ENCODE measurements at places on chromosomes 12 and 14.

DNA sequence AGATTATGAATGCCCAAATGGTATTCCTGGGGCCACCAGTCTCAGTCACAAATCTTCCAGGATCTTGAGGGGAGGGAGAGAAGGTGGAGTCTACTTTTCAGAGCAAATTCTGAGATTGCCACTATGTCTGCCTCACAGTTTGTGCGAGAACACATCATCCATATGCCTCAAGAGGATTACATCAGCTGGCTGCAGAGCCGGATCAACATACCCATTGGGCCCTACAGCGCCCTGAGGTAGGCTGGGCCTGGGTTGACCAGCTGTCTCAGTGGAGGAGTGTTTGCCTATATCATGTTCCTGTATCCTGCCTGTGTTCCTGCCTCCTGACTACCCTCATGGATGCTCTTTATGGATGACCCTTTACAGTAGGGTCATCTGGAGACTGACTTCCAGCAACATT lies 53.1 kb upstream of the TMEM233 start:
- no peak for DNase-seq

DNA sequence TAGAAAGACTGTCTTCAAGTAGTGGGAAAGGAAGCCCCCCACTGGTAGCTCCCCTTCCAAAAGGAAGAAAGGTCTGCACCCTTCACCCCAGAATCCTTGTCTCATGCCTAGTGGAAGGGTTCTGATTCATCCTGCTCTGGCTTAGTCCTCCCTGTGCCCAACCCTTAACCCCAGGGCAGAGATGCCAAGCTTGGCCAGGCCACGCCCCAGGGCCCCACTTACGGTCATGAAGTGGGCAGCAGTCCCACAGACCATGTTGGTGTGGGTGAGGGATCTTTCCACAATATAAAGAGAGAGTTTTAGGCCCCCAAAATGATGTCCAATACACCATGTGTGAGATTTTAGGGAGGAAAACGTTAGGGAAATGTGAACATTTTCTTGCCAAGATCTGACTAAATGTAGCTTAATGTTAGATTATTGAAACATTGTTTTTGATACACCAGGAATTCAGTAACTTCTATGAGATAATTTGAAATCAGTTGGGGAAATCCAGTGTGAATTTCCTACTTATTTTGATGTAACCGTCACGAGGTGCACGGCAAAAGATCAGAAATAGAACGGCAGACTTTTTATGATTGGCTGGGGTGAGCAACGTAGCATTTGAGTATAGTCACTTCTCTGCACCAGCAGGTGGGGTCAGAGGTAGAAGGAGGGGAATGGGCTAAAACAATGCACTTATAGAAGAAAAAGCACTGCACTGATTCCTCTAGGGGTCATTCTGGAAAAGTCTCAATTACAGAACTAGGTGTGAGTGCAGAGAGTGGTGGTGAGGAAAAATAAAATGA lies 8.2 kb upstream of the SSPN start:
- DNase-seq = no peak

DNA sequence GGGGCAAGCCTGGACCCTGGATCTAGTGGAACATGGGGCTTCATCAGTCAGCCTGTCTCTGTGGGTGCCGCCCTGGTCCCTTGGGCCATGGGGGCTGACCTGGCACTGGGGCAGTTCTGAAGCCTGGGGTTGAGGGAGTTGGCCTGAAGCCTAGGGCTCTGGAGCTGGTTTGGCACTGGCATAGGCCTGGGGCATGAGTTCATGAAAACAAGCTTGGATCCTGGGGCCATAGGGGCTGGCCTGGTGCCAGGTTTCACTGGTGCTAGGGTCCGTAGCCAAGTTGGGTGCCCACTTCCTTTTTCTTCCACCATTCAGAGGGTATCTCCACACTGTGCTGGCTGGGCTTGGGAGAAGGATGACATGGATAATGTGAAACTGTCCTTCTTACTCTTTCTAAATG lies 26.6 kb upstream of the ANO4 start:
- DNase-seq = no peak

- DNase-seq = peak; percentile 94
Observed at GRCh38 chr14:92400579-92401444, 77.8 kb downstream of the SLC24A4 start.

- no peak for DNase-seq
Observed at GRCh38 chr12:121769831-121770301, 23.6 kb downstream of the RHOF start.

DNA sequence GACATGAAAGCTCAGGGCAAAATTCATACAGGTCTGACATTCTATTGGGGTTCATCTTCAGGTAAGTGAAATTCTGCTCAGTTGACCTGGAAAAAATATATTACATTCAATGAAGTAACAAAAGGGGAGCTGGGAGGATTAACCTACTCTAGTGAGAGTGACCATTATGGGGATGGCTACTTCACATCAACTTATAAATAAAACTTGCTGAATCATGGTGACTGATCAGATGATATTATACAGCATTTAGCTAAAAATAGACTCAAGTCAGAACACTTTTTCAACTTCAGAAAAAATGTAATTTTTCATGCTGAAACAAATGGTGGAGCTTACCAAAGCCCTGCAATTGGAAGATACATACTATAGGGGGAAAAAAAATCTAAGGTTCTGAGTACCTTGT lies 800.2 kb downstream of the FSCB start:
- no peak for DNase-seq

Measured in inflammatory macrophage (primary cell).